ENCODE measurements at places on chromosomes 4 and X. TPM values are rescaled to one million over a fixed set of nuclear protein-coding genes. Genes with fewer than 3 reads are reported as not detected.
A peak's percentile ranks its signal among the peaks of the same experiment; 100 is the strongest.

DNA sequence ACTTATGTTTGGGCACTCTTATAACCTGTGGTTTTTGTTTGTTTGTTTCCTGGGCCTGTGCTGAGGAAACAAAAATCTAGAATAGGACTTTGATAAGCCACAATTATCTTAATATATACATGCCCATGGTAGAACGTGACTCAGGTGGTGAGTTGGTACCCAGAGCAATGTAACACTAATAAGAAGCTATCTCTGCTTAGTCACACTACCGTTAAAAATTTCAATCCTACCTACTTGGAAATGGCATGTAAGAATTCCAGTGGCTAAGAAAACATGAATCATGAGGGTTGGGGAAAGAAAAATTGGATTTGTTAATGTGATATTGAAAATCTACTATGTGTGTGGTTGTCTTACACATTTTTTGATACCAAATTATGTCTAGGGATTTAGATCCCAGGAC is 30.5 kb upstream of the ADGRG2 start:
- no peaks in the 10 kb centered on the region for H3K4me1 ChIP-seq
- no peak overlapping the region for H3K4me3 ChIP-seq
- DNase-seq: no peak
- no peaks in the 10 kb centered on the region for H3K27me3 ChIP-seq

- H3K27me3 ChIP-seq: no peaks in the 10 kb centered on the region
- H3K4me1 ChIP-seq: no peaks in the 10 kb centered on the region
- no peak overlapping the region for H3K27ac ChIP-seq
- H3K4me3 ChIP-seq: no peak overlapping the region
- H3K36me3 ChIP-seq: no peaks in the 10 kb centered on the region
Measured at GRCh38 chrX:145881175-145881995, 63.8 kb downstream of the SLITRK2 start.

PCDH11X gene
- total RNA-seq: not detected

DNA sequence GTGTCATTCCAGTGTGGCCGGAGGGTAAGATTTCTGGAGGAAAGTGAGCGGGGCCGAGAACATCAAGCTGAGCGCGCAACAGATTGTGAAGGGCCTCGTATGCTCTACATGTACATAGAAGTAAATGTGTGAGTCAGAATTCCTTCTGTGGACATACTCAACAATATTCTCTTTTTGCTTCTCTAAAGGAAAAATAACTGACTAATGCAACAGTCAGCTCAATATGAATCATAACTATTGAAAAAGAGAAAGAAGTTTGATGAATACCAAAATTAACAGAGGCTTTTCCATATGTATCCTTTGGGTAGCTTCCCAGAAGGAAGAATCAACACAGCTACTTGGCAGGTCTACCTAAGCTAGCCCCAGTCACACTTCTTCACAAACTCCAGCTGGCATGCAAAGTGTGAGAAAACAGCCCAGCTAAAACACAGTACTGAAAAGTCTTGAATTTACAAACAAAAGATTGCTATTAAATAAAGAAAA is 87.5 kb upstream of the ZFP42 start:
- no peaks in the 10 kb centered on the region for H3K27me3 ChIP-seq
- no peaks in the 10 kb centered on the region for H3K4me1 ChIP-seq
- no peak overlapping the region for H3K4me3 ChIP-seq
- no peaks in the 10 kb centered on the region for H3K36me3 ChIP-seq

DNA sequence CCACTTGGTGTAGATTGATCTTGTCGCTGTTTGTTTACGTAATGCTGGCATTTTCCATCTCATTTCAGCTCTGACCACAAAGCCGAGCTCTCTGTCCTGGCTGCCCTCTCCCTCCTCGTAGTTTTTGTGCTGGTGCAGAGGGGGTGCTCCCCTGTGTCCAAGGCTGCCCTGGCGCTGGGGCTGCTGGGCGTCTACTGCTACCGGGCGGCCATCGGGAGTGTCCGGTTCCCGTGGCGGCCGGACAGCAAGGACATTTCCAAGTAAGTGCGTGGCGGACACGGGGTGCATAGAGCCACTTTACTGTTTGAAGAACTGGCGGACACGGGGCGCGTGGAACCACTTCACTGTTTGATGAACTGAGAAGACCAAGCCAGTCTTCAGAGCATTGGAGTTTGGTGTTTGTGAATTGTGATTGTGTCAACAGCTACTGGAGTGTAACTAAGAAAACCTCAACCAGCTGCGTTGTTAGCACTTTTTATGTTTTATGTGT is 28.0 kb downstream of the PIGG start:
- no peak overlapping the region for H3K4me3 ChIP-seq
- H3K4me1 ChIP-seq: no peaks in the 10 kb centered on the region
- H3K36me3 ChIP-seq: peaks cover 77% of the 10 kb centered on the region
- no peak overlapping the region for H3K27ac ChIP-seq
- H3K27me3 ChIP-seq: no peaks in the 10 kb centered on the region

GRCh38 chr4:74394476-74395136 is 29.7 kb downstream of the EREG start:
- no peaks in the 10 kb centered on the region for H3K36me3 ChIP-seq
- H3K27ac ChIP-seq: no peak overlapping the region
- H3K4me3 ChIP-seq: no peak overlapping the region
- DNase-seq: no peak
- H3K27me3 ChIP-seq: no peaks in the 10 kb centered on the region
- H3K4me1 ChIP-seq: peaks cover 6% of the 10 kb centered on the region

DNA sequence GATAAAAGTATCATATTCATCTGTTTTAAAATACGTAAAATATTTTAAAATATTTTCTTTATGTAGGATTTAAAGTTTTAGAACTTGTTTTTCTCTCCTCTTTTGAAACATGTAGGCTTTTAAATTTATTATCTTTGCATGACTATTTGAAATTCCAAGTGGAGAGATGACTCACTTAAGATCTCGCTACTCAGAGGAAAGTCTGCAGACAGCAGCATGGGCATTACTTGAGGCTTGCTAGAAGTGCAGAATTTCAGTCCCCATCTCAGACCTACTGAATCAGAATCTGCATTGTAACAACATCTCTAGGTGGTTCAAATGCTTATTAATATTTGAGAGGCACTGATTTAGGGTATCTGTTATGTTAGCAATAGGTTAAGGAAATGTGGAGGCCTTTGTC is 225.7 kb upstream of the ARX start:
- H3K36me3 ChIP-seq: no peaks in the 10 kb centered on the region
- H3K27ac ChIP-seq: no peak overlapping the region
- no peaks in the 10 kb centered on the region for H3K27me3 ChIP-seq
- H3K4me1 ChIP-seq: no peaks in the 10 kb centered on the region
- H3K4me3 ChIP-seq: no peak overlapping the region
- DNase-seq: no peak

STK32B gene
- not detected for total RNA-seq

DNA sequence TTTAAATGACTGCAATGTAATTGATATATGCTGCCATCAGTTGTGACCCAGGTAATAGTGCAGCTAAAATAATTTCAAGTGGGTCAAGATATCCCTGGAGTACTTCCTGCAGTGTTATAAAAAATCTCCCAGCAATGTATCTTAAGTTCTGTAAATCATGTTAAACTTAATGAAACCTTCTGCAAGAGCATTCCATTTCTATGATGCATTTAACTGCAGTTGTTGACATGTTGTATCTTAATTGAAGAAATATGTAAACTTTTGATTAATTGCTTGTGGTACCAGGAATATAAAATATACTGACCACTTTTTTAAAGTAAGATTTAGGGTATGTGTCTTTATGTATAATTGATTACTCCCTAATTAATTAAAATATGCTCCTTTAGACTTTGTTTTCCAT is 213.6 kb downstream of the AFF2 start:
- H3K27ac ChIP-seq: no peak overlapping the region
- no peaks in the 10 kb centered on the region for H3K4me1 ChIP-seq
- H3K36me3 ChIP-seq: no peaks in the 10 kb centered on the region
- DNase-seq: no peak
- H3K27me3 ChIP-seq: no peaks in the 10 kb centered on the region

- DNase-seq: no peak
- H3K4me3 ChIP-seq: no peak overlapping the region
- H3K27ac ChIP-seq: no peak overlapping the region
- H3K36me3 ChIP-seq: no peaks in the 10 kb centered on the region
- no peaks in the 10 kb centered on the region for H3K27me3 ChIP-seq
Measured at GRCh38 chr4:186623546-186623945, 68.2 kb upstream of the MTNR1A start.

SPACA5 gene
- total RNA-seq: 0.40 TPM

DNA sequence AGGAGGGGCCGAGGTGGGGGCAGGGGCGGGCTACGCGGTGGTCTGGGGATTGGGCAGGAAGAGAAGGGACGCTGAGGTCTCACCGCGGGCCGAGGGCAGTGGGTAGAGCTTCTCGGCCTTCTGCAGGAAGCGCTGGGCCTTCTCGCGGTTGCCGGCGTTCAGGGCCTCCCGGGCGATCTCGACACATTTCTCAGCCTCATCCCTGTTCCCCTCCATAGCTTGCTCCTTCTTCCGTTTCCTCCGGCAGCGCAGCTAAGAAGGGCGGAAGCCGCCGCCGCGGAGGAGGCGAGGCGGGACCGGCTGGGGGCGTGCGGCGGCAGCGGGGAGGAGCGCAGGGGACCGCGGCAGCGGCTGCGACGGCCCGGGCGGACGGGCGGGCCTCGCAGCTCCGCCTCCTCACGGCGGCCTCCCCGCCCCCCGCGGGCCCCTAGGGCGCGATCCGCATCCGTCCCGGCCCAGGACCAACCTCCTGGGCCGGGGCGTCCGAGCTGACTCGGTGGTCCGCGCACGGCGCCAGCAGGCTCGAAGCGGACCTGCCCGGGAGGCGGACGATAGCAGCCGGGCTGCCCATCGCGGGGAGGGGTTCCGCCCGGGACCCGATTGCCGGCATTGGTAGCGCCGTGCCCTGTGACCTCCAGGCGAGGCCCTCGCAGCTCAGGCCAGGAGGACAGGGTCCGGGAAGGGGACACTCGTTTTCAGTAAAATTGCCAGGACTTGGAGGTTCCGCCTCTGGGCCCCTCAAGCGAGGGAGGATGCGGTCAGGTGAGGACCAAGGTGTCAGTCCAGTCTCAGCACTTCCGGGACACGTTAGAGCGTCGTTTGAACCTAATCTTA is at the start of gene DNAJB14:
Gene DNAJB14, minus strand, starts transcription at position 263 of the 834 bp plus-strand sequence. Its CDS starts 47 bp downstream, at position 216.
- H3K4me1 ChIP-seq: peaks cover 46% of the 10 kb centered on the region
- peak within 1 kb of the TSS; percentile 97 for H3K27ac ChIP-seq
- peaks cover 30% of the 10 kb centered on the region for H3K36me3 ChIP-seq
- H3K4me3 ChIP-seq: peak within 1 kb of the TSS; percentile 99
- no peaks in the 10 kb centered on the region for H3K27me3 ChIP-seq

JAKMIP1 gene
- total RNA-seq: 9.6 TPM

- no peak overlapping the region for H3K4me3 ChIP-seq
- H3K36me3 ChIP-seq: no peaks in the 10 kb centered on the region
- peaks cover 2% of the 10 kb centered on the region for H3K27me3 ChIP-seq
Measured at GRCh38 chr4:17726911-17727310, 54.5 kb downstream of the FAM184B start.

DNA sequence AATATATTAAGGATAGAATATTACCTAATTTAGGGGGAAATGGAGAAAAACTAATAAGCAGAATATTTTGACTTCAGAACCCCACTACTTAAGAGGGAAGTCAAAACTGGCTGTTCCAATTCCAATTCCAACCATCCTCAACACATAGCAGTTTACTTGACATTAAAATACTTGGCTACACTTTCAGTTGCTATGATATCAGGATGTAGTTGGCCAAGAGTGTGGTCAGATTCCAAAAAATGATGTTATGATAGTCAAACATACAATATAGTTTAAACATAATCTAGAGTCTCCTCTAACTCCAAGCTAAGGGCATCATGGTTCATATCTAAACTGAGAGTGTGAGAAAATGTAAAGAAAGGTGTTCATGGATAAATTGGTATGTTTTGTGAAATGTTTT is 16.5 kb upstream of the SMIM14 start:
- H3K27me3 ChIP-seq: no peaks in the 10 kb centered on the region
- H3K4me3 ChIP-seq: no peak overlapping the region
- peaks cover 9% of the 10 kb centered on the region for H3K4me1 ChIP-seq
- H3K36me3 ChIP-seq: peaks cover 1% of the 10 kb centered on the region
- no peak overlapping the region for H3K27ac ChIP-seq
- no peak for DNase-seq

DNA sequence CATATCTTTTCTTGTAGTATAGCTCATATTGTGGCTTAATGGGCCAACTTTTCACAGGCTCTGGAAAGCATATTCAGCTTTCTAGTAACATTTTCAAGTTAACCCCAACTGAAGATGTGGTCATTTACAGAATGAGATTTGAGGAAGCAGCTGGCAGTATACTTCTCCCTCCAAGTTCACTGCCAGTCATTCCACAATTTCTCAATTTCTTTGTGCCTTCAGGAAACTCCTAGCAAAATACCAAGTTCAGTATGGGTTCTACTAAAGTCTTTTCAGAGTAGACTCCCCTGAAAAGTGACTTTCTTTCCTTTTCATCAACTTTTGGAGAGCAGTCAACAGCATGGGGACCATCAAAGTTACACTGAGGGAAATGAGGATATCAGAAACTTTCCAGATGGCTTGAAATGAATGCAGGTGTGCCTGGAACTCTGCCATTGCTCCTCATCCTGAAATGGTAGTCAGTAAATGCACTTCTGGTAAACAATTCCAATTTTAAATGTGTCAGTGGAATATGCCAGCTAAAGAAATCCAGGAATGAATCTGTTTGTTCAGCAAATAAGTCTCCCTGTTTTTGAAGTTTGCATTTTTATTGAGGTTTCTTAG is 81.5 kb upstream of the TEX13D start:
- H3K27me3 ChIP-seq: no peaks in the 10 kb centered on the region
- no peak overlapping the region for H3K27ac ChIP-seq
- no peak overlapping the region for H3K4me3 ChIP-seq
- H3K4me1 ChIP-seq: peaks cover 13% of the 10 kb centered on the region

GRCh38 chr4:123671636-123672404 is 275.2 kb downstream of the SPRY1 start:
- H3K36me3 ChIP-seq: peaks cover 6% of the 10 kb centered on the region
- H3K27ac ChIP-seq: no peak overlapping the region
- peaks cover 39% of the 10 kb centered on the region for H3K27me3 ChIP-seq

- DNase-seq: no peak
- no peaks in the 10 kb centered on the region for H3K4me1 ChIP-seq
- H3K36me3 ChIP-seq: no peaks in the 10 kb centered on the region
Measured at GRCh38 chr4:181802207-181802606, 441.0 kb upstream of the TENM3 start.

DNA sequence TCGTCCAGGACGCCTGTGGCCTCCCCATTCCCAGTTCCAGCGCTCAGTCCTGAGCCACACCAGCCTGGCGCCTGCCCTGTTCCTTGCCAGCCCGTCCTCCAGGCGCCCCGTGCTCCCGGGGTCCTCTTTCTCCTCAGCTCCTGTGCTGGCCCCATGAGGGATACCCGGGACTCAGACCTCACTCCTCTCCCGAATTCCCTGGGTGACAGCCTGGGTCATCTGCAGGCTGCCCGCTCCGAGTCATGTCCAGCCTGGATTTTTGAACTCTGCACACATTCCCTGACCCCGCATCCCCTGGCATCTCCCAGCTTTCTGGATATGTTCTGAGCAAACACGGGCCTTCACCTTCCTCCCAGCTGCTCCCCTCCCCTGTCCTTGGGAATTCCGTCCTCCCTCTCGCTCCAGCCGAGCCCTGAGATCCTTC is 14.9 kb upstream of the ADD1 start:
- no peak for DNase-seq
- H3K27ac ChIP-seq: no peak overlapping the region
- peaks cover 45% of the 10 kb centered on the region for H3K36me3 ChIP-seq
- H3K4me3 ChIP-seq: no peak overlapping the region

Data from activated CD4-positive, alpha-beta T cell treated with anti-CD3 and anti-CD28 coated beads, Interleukin-2, amount 10 ng/mL, durations not matched to agents 7 days and 5 days (primary cell).